Neural crest cell (in vitro differentiated cells): ENCODE measurements at places on chromosomes 3 and 15.
A peak's percentile ranks its signal among the peaks of the same experiment; 100 is the strongest.

- DNase-seq: no peak
Measured at GRCh38 chr3:60631509-60631908, 619.7 kb downstream of the FHIT start.

DNA sequence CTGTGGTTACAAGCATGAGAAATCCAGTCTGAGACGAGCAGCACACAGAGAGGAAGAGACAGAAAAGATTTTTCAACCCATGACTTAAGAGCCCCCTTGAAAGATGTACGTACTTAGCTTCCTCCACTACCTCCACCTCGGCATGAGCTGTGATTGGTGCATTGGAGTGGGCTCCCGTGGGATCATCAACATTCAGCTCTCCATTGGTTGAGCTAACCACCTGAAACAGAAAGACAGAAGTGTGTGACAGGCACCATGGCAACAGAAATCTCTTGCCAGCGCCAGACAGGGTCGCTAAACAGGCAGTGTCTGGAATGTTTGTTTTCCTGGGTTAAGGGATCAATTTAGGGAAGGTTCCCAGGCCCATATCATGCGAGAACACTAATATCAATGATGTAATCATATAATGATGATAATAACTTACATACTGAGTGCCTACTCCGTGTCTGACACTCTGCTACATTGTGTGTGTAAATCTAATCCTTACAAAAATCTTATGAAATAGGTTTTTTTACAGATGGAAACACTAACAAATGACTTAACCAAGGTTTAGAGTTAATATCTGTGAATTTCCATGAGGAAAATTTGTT is 17.5 kb upstream of the PPIB start:
- DNase-seq: no peak

DNA sequence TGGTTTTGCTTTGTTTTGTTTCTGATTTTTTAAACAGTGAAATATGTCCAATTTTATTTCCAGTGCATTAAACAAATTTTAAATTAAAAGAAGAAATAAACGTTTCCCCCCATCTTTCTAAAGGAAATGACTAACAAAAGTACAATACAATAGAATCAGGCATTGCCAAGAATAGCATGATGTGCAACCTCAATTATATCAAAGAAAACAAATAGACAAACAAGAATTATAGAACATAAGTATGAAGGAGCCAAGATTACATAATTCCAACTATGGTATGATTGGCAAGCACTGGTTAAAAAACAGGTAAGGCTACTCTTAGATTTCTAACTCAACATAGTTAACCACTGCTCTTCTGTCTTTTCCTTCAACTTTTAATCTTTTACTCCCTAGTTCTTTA is 26.4 kb downstream of the TIGIT start:
- DNase-seq: no peak

GRCh38 chr3:72577190-72577589 is 271.1 kb downstream of the SHQ1 start:
- no peak for DNase-seq

DNA sequence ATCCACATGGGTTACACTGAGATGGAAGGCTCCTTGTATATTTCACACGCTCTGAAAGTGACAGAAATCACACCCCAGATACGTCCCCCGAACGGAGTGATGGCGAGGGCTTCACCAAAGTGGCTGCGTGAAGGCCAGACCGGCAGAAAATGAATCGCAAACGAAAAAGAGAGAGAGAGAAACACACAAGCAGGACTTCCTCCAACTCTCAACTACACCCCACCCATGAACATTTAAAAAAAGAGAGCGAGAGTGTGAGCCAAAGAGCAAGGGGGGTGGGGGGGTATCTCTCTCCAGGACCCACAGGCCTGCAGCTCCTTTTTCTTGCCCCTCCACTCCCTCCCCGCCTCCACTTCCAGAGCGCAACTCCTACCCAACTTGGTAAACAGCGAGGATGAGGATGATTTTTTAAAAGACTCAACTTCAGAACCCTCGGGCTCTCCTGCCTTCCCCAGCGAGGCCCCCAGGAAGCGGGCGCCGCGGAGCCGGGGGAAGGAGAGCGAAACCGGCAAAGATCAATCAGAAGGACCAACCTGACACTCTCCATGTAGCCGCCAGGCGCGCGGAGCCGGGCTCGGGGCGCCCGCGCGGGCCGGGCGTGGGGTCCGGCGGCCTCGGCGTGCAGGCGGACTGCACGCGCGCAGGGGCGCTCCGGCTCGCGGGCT is 519.1 kb downstream of the FOXP1 start:
- peak; percentile 23 for DNase-seq
